Activated naive CD4-positive, alpha-beta T cell treated with anti-CD3 and anti-CD28 coated beads, Interleukin-2, amount 50 U/mL, for 72 hours (primary cell): ENCODE measurements at places on chromosomes 13 and 19. TPM values are rescaled to one million over a fixed set of nuclear protein-coding genes. Genes with fewer than 3 reads are reported as not detected.

DNA sequence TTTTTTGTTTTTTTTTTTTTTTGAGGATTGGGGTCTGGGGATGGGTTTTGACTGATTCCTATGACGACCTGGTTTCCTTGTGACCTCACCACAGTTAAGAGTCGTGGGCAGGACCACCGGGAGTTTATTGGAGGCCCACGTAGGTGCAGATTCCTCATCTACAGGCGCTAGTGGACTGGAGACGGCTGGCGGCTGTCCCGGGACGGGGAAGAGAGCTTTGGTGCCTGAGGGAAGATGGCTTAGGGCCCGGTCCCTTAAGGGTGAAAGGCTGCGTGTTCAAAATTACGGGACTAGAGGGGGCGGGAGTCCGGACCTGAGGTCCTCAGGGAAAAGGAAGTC, 682 bp upstream of the TEAD2 start:
- no peak for DNase-seq

GRCh38 chr19:47111682-47112165, 1.9 kb downstream of the ZC3H4 start:
- DNase-seq = no peak

- DNase-seq = no peak
These were observed 179.5 kb downstream of the GGACT start for GRCh38 chr13:100409132-100409531.

- peak; percentile 71 for DNase-seq
These were observed 62.6 kb downstream of the IER2 start for GRCh38 chr19:13212759-13213330.

GRCh38 chr13:33108620-33109019, 92.4 kb downstream of the KL start:
- no peak for DNase-seq

DNA sequence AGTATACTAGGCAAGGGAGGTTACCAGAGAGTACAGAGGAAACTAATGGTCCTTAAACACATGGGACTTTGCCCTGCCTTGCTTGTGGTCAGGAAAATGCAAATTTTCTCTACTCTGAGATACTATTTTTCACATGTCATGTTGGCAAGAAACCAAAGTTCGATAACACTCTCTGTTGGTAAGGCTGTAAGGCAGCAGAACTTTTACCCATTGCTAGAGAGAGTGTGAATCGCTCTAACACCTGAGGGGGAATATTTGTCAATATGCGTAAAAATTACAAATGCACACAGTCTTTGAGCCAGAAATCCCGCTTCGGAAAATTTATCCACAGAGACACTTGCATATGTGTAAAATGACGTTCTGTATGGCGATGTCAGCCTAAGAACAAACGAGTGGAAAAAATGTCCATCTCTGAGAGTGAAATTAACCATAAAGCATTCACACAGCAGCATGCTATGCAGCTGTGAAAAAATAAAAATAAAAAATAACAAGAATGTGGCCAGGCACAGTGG, 9.5 kb upstream of the RFX1 start:
- no peak for DNase-seq

- peak; percentile 23 for DNase-seq
These were observed 58.0 kb downstream of the PIBF1 start for GRCh38 chr13:72839831-72840426.

GRCh38 chr13:80093888-80094287, 247.0 kb downstream of the SPRY2 start:
- DNase-seq = no peak

GRCh38 chr19:10471909-10472308, 31.2 kb downstream of the KEAP1 start:
- DNase-seq = no peak

DNA sequence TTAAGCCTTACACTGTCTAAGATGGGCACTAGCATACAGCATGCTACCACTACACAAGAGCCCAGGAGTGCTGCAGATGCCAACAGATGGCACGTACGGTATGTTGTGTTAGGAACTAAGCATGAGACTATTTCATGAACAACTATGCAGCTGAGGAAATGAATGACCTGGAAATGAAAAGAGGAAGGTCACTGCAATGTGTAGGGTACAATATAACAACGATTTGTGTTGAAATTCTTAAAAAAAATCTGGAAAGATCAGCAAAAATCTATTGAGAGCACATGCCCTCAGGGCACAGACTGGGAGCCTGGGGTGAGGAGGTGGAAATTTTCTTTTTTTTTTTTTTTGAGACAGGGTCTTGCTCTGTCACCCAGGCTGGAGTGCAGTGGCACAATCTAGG, 14.4 kb downstream of the HAUS8 start:
- DNase-seq = no peak

DNA sequence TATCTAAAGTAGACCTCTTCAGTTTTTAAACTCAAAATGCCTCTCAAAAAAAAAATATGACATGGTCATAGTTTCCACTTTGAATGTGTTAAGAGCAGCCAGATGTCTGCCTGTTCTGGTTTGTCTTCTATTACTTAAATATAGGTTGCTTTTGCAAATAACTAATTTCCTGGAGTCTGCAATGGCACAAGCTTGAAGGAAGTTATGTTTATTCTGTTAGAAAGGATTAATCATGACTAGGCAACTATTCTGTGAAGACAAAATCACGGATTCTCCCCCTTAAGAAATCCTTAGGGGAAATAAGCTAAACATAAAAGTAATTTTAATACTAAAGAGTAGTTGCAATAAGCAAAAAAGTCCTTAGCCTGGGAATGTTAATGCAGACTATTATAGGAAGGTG, 26.3 kb downstream of the SKA3 start:
- no peak for DNase-seq

GRCh38 chr13:73667756-73668155, 466.4 kb downstream of the KLF12 start:
- DNase-seq = no peak

CERS1 gene
- total RNA-seq = 0.21 TPM

CLDND2 gene
- total RNA-seq = 1.8 TPM

SH2D3A gene
- total RNA-seq = 33.0 TPM

CALR gene
- total RNA-seq = 505 TPM

ZNF534 gene
- total RNA-seq = not detected
